ENCODE measurements at places on chromosomes 6 and 20. TPM values are rescaled to one million over a fixed set of nuclear protein-coding genes. Genes with fewer than 3 reads are reported as not detected.

Gene SLC25A27
- total RNA-seq, result 2.6 TPM

- no peak for DNase-seq
Observed at GRCh38 chr6:126761854-126762253, 356.6 kb upstream of the RSPO3 start.

DNA sequence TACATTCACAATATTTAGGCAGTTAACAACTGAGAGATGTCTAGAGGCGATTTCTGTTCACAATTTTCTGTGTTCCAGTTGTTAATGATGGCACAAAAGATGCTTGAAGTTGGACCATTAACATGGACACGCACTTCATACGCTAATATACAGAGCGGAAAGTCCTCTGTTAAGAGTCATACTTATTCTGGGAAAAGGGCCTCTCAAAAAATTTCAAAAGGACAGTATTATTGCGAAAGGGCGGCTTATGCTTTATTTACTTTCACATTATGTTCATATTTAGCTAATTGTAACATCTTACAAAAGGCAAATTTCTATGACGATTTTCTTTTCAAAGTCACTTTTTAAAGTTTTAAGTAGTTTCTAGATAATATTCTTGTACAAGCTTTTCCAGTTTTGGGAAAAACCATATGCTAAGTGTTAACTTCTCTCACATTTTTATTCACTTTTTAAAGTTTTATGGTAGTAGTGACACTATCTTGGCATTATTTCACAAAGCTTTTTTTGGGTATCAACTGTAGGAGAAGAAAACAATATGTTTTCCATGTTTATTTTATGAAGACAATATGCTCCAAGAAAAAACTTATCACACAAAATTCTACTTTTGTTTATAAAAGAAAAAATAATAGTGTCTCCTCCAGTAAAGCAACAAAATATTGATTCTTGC, 62.3 kb downstream of the MAP7 start:
- no peak for DNase-seq

GRCh38 chr6:12116978-12117377, 104.9 kb downstream of the HIVEP1 start:
- DNase-seq, result no peak

GRCh38 chr6:82264321-82264720, 16.8 kb upstream of the IBTK start:
- no peak for DNase-seq

DNA sequence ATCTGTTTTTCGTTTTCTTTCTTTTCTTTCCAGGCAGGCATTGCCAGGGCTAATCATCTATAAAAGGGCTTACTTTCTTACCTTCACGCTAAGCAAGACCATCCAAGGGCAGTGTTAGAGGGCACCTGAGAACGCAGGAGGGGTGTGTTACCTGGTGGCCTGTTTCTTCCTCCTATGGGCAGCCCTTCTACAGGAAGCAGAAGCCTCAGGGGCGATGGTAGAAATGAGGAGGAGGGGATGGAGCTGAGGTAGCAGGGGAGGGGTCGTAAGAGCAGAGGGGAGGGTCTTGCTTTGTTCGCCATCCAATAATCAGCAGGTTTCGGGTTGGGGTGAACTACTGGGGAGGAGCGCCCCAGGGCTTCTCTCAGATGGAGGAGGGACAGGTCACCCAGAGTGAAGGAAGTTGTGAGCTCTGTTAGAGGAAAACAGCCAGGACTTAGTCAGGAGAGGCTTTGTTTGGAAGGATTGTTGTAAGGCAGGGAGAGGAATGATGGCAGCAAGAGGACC, 1.5 kb upstream of the CCR6 start:
- no peak for DNase-seq

GRCh38 chr20:4083098-4083865, 67.9 kb upstream of the RNF24 start:
- DNase-seq, result no peak

DNA sequence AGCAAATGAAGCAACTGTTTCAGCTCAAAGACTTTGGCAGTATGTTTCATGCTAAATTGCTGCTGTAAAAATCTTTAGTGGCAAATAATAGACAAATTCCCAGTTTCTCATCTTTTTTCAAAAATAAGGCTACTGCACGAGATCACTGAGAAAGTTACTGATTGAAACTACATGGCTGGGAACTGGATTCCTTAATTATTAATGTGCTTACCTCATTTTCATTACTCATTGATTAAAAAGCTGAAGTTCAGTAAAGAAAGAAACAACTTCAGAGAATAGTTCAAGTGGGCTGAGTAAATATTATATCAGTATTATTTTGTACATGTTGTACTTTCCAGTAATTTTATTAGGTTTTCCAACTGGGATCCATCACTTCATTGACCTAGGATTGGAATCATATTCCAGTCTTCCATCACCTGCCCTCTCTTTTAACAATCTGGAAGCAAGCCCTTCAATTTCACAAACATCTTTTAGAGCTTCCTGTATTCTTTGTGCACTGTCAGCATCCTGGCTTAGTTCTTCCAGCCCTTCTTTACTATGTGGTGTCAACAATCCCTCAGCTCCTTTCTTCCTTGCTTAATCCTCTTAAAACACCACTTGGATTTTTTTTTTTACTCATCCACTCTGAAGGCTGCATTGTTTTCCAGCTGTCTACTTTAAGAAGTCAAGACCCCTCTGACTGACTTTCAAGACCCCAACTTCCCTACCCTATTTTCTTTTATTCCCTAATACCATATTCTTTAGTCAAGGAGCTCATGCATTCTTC, 4.3 kb downstream of the MEI4 start:
- no peak for DNase-seq

DNA sequence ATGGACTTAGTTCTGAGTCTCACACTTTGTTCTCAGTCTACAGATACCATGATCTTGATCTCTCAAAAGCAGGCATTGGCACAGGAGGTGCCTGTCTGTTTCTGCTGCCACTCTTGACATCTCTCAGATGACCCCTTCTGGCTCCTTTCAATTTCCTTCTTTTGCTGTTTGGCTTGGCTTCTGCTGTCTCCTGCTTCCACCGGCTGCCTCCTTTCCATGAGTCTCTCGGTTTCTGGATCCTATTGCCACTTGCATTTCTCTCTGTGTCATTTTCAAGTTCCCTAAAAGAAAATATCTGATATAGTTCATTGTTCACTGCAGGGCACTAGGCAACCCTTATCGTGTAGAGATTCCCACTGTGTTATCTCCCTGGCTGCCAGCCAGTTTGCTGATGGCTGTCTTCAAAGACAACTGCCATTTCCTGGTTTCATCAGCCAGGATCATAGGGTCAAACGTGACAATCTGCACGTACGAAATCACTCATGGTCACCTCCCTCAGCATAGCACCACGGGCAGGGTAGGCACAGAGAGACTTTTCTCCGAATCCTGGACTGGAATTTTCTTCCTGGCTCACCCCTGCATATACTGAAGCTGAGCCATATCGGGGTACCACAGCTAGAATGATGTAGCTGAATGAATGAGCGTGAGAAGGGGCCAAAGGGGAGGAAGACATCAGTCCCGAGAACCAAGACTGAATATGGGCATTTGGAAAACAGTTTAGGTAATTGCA, 144.6 kb upstream of the TMEM170B start:
- DNase-seq, result no peak

Measured in glomerular endothelial cell (primary cell).